8988T (cell line): ENCODE measurements at places on chromosomes 7 and 10.

GRCh38 chr7:87512906-87513305 is 37.4 kb upstream of the ABCB4 start:
- no peak for DNase-seq

DNA sequence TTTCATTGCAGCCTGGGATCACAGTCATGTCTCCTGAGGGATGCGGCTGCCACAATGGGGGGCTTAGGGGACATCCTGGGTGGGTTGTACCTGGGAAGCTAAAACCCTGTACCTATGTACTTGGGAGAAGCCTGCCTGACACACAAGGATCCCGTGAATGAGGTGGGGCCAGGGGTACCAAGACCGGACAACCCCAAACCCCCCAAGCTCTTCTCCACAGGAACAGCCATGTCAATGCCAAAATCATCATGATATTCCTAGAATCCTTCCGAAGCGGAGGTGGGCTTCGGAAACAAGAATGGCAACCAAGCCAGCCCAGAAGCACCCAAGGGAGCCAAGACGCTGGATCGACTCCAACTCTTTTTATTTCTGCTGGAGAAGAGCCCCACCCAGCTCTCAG is 260.3 kb upstream of the TCERG1L start:
- no peak for DNase-seq

DNA sequence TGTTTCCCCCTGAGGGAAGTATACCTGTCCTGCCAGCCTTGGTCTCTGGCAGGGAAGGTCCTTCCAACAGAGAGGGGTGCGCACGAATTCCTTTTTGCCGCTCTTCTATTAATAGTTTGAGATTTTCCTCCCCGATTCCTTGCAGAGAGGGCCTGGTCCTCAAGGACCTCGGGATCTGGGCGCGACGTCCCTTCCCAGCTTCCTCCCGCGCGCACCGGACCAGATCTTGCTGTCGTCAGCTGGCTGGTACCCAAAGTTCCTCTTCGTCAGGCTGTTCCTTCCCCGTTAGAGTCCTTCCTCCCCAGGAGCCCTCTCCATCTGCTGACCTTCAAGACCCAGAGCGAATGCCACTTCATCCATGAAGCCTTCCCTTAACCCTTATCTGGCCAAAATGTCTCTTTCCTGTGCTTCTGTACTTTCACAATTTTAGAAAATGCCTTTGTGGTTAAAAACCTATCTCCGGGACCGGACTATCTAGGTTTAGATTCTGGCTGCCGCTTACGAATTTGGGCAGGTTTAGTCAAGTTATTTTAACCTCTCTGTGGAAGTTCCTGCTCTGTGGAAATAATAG is 851 bp upstream of the GOT1 start:
- DNase-seq = no peak

GRCh38 chr10:129760003-129760315 is 204.1 kb downstream of the EBF3 start:
- no peak for DNase-seq

DNA sequence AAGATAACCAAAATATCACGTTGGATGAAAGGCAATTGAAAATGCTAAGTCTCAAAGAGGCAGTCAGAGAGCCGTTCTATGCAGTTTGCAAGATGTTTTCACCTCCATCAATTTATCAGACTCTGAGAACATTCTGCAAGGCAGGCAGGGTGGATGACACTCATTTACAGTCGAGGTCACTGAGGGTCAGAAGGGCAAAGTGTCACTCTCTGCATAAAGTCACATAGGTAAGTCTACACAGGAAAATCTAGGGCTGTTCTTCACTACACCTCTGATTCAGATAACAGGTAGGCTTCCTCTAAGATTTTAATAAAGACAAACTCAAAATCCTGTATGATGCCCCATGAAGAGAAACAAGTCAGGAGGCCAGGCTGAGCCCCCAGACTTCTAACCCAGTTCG is 1.4 kb upstream of the PLEKHA1 start:
- DNase-seq = no peak
